Kidney (tissue), 22 donors: ENCODE measurements at places on chromosomes 11 and 22.

- H3K27me3 ChIP-seq, result no peaks in the 10 kb centered on the region
- H3K4me1 ChIP-seq, result peaks cover 10% of the 10 kb centered on the region
- H3K36me3 ChIP-seq, result no peaks in the 10 kb centered on the region
- peak overlapping the region; percentile 94 for H3K4me3 ChIP-seq
Observed at GRCh38 chr22:50628543-50629134, 687 bp upstream of the ARSA start.

GRCh38 chr11:76850130-76850529 is 10.6 kb upstream of the ACER3 start:
- H3K4me1 ChIP-seq, result no peaks in the 10 kb centered on the region
- no peak for DNase-seq
- no peak overlapping the region for H3K27ac ChIP-seq
- H3K4me3 ChIP-seq, result no peak overlapping the region
- no peaks in the 10 kb centered on the region for H3K27me3 ChIP-seq

DNA sequence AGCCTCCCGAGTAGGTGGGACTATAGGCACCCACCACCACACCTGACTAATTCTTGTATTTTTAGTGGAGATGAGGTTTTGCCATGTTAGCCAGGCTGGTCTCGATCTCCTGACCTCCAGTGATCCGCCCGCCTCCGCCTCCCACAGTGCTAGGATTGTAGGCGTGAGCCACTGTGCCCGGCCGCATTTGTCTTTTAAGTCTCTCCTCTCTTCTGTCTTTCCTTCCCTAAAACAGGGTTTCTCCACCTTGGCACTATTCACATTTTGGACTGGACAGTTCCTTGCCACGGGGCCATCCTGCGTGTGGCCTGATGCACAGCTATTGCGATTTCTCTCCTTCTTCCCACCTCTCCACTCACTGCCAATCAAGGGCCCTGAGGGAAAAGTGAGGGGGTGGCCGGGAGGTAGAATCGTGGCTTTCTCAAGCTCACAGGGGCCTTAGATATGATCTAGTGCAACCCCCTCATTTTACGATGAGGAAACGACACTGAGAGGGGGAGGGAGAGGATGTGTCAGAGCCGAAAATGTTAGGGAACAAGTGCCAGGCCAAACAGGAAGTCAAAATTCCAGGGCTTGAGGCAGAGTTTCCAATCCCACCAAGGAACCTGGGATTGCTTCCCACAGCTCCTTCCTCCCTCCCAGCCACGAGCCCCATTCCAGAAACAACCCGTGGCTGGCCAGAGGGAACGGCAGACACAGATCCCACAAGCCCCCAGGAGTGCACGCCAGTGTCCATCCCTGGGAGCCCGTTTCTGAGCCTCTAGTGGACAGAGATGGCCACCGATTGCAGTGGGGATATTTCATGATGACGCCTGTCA is 21.2 kb downstream of the SCGB1A1 start:
- no peak overlapping the region for H3K27ac ChIP-seq
- no peaks in the 10 kb centered on the region for H3K36me3 ChIP-seq
- peaks cover 7% of the 10 kb centered on the region for H3K4me1 ChIP-seq
- peak; percentile 68 for DNase-seq

GRCh38 chr11:64771861-64772260 is 6.5 kb downstream of the SF1 start:
- no peak for DNase-seq
- peak overlapping the region; percentile 32 for H3K27ac ChIP-seq
- no peak overlapping the region for H3K4me3 ChIP-seq

GRCh38 chr11:60931917-60932316 is 7.7 kb downstream of the TMEM132A start:
- no peak overlapping the region for H3K27ac ChIP-seq
- no peak overlapping the region for H3K4me3 ChIP-seq
- no peaks in the 10 kb centered on the region for H3K27me3 ChIP-seq
- H3K4me1 ChIP-seq, result no peaks in the 10 kb centered on the region

- H3K27me3 ChIP-seq, result no peaks in the 10 kb centered on the region
- H3K27ac ChIP-seq, result no peak overlapping the region
- H3K36me3 ChIP-seq, result no peaks in the 10 kb centered on the region
- no peak overlapping the region for H3K4me3 ChIP-seq
- H3K4me1 ChIP-seq, result peaks cover 35% of the 10 kb centered on the region
Observed at GRCh38 chr22:20244691-20245576, 23.2 kb downstream of the RTN4R start.

- no peak overlapping the region for H3K27ac ChIP-seq
- H3K36me3 ChIP-seq, result no peaks in the 10 kb centered on the region
- no peak for DNase-seq
- H3K4me3 ChIP-seq, result no peak overlapping the region
Observed at GRCh38 chr11:92790366-92790765, 179.1 kb upstream of the MTNR1B start.

DNA sequence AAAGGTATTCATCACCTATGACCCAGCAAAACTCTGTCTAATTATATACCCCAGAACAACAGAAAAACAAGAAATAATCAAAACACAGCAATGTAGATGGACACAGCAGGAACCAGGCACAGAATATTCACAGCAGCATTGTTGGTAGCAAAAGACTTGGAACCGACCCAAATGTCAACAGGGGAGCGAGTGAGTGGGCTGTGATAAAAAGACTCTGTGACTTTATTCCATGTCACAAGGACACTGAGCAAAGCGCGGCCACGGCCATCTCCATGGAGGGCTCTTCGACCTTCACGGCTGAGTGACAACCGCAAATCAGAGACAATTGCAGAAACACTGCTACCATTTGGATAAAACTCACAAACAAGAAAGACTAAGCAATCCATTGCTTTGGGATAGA is 1373.1 kb downstream of the TBC1D22A start:
- no peak overlapping the region for H3K27ac ChIP-seq
- no peaks in the 10 kb centered on the region for H3K36me3 ChIP-seq
- no peak for DNase-seq
- H3K27me3 ChIP-seq, result no peaks in the 10 kb centered on the region
- no peak overlapping the region for H3K4me3 ChIP-seq

DNA sequence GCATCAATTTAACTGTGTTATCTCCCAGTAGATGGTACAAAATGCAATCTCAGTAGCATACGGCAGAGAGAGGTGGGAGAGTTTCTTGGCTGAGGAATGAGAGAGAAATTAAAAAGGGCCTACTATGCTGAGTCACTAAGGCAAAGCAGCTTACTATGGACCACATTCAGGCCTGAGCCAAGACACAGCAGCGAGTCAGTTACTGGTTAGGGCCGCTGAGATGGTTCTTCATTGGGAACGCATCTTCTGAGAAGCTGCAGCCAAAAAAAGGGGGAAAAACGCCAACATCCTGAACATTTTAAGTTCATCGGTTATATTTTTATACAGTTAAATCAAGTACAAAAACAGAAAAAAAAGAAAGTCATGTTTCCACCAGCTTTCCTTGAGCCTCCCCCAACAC is 61.1 kb upstream of the BDNF start:
- no peaks in the 10 kb centered on the region for H3K4me1 ChIP-seq
- no peak overlapping the region for H3K4me3 ChIP-seq
- no peaks in the 10 kb centered on the region for H3K36me3 ChIP-seq
- no peak overlapping the region for H3K27ac ChIP-seq
- DNase-seq, result no peak

DNA sequence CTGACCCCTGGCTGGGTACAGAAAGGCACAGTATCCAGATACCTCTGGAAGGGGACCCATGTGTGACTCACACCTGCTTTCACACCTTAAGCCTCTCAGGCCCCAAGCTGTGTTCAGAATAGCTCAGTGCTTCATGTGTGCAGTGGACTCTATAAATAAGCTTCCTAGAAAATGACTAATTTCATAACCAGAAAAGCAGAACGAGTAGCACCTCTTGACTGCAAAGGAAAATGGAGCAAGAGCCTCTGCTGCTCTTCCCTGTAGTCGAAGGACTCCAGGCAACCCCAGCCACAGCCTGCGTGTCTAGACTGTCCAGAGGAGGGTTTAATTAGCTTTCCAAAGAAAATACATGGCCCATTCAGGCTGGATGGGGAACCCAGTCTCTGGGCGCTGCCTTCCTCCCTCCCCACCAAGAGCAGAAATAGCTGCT is 23.1 kb downstream of the PTPN5 start:
- no peak overlapping the region for H3K4me3 ChIP-seq
- no peaks in the 10 kb centered on the region for H3K27me3 ChIP-seq
- H3K4me1 ChIP-seq, result no peaks in the 10 kb centered on the region
- no peak for DNase-seq

GRCh38 chr11:76263657-76264056 is 57.4 kb upstream of the WNT11 start:
- H3K4me3 ChIP-seq, result no peak overlapping the region
- H3K36me3 ChIP-seq, result no peaks in the 10 kb centered on the region
- H3K27ac ChIP-seq, result no peak overlapping the region
- no peak for DNase-seq

DNA sequence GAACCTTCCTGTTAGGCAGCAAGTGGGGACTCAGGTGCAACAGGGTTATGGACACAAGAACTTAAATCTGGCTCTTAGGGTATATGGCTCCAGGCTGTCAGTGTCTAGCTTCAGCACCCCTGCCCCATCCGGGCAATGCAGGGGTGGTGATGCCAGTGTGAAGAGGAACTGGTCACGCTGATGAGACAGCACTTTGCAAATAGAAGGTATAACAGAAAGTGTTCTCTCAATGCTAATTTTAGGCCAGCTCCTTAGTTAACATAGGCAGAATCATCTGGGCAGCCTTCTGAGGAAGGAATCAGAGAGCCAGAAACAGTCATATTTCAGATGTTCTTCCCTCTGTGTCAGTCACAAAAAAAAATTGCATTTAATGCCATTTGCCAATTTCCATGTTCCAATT is 41.2 kb downstream of the SYT9 start:
- H3K4me3 ChIP-seq, result no peak overlapping the region
- no peak for DNase-seq
- H3K4me1 ChIP-seq, result no peaks in the 10 kb centered on the region
- no peak overlapping the region for H3K27ac ChIP-seq

DNA sequence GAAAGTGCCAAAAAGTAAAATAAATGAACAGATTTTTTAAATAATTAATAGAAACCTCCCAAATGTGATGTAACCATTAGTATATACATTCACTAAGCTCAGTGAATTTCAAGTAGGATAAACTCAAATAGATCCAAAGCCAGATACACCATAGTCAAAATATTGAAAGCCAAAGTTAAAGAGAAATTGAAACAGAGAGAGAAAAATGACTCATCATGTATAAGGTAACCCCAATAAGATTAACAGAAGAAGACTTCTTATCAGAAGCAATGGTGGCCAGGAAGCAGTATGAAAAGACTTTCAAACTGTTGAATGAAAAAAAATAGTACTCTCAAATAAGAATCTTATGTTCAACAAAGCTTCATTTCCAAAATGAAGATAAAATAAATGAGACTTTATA is 70.5 kb downstream of the LUZP2 start:
- H3K4me3 ChIP-seq, result no peak overlapping the region
- no peaks in the 10 kb centered on the region for H3K36me3 ChIP-seq
- no peak for DNase-seq
- no peaks in the 10 kb centered on the region for H3K27me3 ChIP-seq
- H3K4me1 ChIP-seq, result no peaks in the 10 kb centered on the region
- no peak overlapping the region for H3K27ac ChIP-seq

- H3K27ac ChIP-seq, result no peak overlapping the region
- H3K36me3 ChIP-seq, result no peaks in the 10 kb centered on the region
- no peak for DNase-seq
- H3K27me3 ChIP-seq, result no peaks in the 10 kb centered on the region
- H3K4me1 ChIP-seq, result no peaks in the 10 kb centered on the region
Observed at GRCh38 chr11:118547132-118547531, 16.1 kb downstream of the TMEM25 start.

GRCh38 chr11:72613977-72614376 is 60.2 kb downstream of the PDE2A start:
- DNase-seq, result no peak
- H3K27me3 ChIP-seq, result no peaks in the 10 kb centered on the region
- H3K4me1 ChIP-seq, result no peaks in the 10 kb centered on the region
- H3K36me3 ChIP-seq, result no peaks in the 10 kb centered on the region
- H3K4me3 ChIP-seq, result no peak overlapping the region

DNA sequence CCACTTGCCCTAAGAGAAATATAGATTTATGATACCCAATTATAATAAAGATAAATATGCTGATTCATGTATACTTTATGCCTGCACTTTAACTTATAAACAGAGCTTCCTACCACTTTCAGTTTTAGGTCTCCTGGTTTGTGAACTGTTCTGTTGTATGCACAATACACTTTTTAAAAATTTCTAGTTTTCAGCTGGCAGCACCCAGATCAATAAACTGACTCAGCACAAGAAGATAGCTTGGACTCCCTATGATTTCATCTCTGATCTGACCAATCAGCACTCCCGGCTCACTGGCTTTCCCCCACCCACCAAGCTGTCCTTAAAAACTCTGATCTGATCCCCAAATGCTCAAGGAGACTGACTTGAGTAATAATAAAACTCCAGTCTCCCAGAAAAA is 33.5 kb upstream of the FAM181B start:
- H3K4me3 ChIP-seq, result no peak overlapping the region
- H3K27me3 ChIP-seq, result no peaks in the 10 kb centered on the region
- DNase-seq, result no peak
- H3K36me3 ChIP-seq, result no peaks in the 10 kb centered on the region
- no peaks in the 10 kb centered on the region for H3K4me1 ChIP-seq

DNA sequence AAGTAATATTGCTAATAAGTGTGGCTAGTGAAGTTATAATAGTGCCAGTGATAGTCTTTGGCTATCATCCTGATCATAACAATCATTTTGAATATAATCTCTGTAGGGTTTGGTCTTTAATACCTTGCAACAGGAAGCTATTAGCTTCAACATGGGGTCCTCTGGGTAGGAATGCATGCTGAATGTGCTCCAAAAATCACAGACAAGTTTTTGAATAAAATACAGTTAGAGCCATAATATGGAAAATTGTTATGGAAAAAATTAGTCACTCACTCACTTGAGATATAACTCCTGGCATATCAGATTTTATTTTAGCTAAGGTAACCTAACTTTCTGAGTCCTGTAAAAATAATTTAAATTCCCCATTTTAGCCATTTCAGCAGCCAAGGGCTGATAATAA is 95.4 kb upstream of the MTMR2 start:
- no peak overlapping the region for H3K27ac ChIP-seq
- H3K36me3 ChIP-seq, result no peaks in the 10 kb centered on the region
- DNase-seq, result no peak
- H3K4me1 ChIP-seq, result peaks cover 4% of the 10 kb centered on the region

DNA sequence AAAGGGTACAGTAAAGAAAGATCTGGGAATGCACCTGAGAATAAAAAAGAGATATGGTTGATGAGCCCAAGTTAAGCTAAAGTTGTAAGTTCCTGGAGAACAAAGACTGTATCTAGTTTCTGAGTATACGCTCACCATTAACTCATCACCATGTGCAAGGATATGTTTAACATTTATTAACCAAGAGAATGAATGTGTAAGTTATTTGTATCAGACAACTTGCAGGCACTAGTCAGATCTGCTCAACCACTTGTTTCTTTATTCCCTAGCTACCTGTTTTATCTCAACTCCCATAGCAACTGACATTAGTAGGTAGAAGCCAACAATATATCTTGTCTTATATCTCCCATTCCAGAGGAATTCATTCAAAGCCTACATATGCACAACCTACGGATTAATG is 74.9 kb upstream of the KCNA4 start:
- no peaks in the 10 kb centered on the region for H3K4me1 ChIP-seq
- H3K4me3 ChIP-seq, result no peak overlapping the region
- H3K27ac ChIP-seq, result no peak overlapping the region
- no peaks in the 10 kb centered on the region for H3K36me3 ChIP-seq
